ENCODE measurements at places on chromosomes 12 and 14.

DNA sequence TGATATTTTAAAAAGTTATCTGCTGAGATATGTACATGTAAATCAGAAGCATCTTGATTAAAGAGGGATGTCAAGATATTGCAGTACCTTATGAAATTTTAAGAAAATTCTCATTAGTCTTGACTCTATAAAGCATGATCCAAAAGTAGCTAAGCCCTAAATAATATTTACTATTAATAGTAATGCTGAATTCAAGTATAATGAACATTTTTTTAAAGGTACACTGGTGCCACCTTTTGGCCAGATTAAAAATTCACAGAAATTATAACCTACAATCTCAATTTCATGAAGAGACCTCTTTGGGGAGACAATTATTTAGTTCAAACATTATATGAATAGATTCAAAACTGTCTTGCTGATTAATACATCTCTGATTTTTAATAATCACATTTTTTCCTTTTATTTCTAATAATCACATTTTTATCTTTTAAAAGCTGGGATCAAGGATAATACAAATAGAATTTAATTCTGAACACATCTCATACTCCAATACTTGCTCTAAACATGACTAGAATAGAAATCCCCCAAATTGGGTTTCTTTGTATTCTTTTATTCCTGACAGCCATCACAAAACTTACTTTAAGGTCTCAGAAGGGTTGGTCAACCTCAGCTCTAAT, 13.4 kb downstream of the AKAP5 start:
- DNase-seq: no peak

- no peak for DNase-seq
Measured at GRCh38 chr12:125351788-125352187, 286.6 kb downstream of the AACS start.

- DNase-seq: no peak
Measured at GRCh38 chr14:34052658-34053014, 101.8 kb upstream of the EGLN3 start.

DNA sequence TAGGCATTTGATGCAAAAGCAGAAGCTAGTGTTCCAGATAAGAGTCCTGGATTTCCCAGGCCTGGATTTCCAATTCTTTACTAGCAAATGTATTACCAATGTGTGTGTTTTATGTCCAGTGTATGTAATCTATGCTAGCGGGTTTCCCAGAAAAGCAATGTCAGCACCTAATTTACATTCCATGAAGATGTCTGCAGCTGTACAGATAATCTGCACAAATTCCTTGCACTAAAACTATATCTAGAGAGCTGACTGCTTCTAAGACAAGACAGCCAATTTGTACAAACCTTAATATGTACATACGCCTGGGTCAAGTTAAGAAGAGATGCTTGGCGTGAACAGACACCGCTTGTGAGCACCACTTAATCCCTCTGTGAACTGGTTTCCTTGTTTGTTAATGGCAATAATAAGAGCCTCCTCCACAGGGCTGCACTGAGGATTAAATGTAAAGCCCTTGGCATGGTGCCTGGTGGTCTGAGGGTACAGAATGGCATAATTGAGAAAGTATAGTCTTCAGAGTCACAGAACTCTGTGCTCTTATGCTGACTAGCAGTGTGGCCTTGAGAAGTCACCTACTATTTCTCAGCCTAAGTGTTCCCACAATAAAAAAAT, 185.6 kb downstream of the EPS8 start:
- DNase-seq: no peak

- no peak for DNase-seq
Measured at GRCh38 chr14:65269732-65270131, 142.8 kb upstream of the FUT8 start.

GRCh38 chr12:130879212-130879686, 7.4 kb downstream of the RAN start:
- DNase-seq: no peak

DNA sequence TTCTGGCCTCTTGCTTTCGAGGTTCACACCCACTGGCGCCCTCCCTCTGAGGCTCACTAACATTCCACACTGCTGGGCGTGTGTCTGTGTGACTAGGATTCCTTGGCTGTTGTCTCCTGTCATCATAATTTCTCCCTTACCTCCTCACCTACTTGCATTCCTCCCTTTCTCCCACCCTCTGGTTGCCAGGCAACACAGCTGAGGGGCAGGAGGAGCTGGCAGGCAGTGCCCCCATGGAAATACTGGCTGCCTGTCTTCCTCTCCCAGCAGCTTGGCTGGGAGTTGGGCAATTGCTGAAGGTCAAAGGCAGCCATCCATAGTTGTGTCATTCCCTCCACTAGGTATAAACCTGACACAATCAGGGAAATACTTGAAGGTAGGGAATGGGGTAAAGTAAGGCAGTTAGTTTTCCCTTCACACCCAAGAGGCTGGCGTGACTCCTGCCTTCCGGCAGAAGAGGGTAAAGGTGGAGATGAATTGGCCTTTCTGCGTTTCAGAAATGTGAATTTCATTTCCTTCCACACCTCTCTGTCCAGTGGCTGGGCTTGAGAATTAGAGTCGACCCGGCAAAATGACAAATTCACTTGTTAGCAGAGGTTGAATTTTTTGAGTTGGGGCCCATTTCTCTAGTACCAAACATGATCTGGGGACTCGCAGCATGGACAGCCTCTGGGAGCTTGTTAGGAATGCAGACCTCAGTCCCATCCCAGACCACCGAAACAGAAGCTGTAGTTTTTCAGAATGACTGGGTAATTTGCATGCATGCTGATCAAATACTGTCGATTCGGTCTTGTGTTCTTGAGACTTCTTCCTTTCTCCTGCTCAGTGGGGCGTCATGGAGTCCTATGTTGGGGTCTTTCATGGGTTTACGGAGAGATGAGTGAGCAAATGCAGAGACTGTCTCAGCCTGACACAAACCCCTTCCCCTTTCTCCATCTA, 24.3 kb upstream of the EMP1 start:
- DNase-seq: no peak

GRCh38 chr12:102527171-102527720, 46.9 kb upstream of the IGF1 start:
- no peak for DNase-seq
